ENCODE measurements at places on chromosomes 13 and 19.

GRCh38 chr19:50482271-50482855 is 5.7 kb upstream of the GARIN5A start:
- no peak for DNase-seq

GRCh38 chr13:26021956-26022355 is 29.9 kb downstream of the SHISA2 start:
- DNase-seq = no peak

GRCh38 chr19:38557205-38557799 is 60.5 kb downstream of the MAP4K1 start:
- no peak for DNase-seq

GRCh38 chr19:2846180-2846894 is 5.1 kb downstream of the ZNF555 start:
- DNase-seq = no peak

DNA sequence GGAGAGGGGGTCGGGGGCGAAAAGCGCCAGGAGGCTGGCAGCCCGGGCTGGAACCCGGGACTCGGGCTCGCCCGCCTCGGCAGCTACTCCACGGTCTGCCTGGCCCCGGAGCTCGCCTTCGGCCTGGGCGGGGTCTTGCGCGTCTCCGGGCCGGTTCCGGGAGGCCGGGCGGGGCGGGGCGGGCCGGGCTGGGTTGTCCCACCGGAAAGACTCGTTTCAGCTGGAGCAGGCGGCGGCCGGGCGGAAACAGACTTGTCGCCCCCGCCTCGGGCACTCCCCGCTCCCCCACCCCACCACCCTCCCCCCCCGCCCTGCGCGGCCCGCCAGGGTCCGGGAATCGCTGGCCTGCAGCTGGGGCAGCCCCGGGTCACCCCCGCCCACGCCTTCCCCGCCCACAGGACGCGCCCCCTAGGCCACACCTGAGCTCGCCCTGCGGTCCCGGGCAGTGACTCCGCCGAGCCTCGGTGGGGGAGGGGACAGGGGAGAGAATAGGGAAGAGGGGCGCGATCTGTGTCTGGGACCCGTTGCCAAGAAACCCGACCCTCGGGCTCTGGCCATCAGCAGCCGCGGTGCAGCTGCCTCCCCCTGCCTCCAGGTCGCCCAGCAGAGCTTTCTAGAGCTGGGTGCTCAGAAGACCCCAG is 109.4 kb downstream of the KCTD15 start:
- DNase-seq = no peak

- DNase-seq = no peak
Observed at GRCh38 chr19:35451338-35452096, 3.5 kb downstream of the FFAR2 start.

GRCh38 chr19:11448410-11448809 is 13.0 kb downstream of the PRKCSH start:
- DNase-seq = no peak

GRCh38 chr19:39401070-39401548 is 5.5 kb upstream of the ZFP36 start:
- peak; percentile 12 for DNase-seq

DNA sequence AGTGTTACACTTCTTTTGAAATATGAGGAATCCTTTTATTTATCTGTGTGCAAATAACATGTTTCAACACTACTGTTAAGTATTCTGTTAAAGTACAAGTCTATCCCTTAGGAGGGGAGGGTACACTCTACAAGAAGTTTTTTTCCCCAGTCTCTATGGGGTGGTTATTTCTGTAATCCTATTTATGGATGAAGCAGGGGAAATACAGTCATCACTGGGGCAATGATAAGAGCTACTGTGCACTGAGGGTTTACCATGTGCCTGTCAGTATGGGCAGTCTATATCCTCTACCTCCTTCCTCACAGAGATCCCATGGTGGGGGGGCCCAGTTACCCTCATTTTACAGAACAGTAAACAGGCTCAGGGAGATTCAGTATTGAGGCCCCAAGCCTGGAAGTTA is 16.6 kb upstream of the TRIM13 start:
- no peak for DNase-seq

GRCh38 chr19:29806098-29806866 is 5.5 kb upstream of the CCNE1 start:
- no peak for DNase-seq

DNA sequence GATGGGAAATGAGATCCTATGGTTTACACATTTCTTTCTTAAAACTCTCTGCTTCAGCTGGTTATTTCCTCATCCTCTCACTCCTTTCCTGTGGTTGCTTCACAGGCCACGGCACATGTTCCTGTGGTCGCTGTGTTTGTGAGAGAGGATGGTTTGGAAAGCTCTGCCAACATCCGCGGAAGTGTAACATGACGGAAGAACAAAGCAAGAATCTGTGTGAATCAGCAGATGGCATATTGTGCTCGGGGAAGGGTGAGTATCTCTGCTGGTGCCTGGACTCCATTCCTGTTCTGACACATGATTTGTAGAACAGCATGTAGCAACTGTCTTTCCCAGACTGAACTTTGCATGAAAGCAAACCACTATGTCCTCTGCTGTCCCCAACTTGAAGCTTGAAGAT is 254.2 kb downstream of the ITGBL1 start:
- no peak for DNase-seq

DNA sequence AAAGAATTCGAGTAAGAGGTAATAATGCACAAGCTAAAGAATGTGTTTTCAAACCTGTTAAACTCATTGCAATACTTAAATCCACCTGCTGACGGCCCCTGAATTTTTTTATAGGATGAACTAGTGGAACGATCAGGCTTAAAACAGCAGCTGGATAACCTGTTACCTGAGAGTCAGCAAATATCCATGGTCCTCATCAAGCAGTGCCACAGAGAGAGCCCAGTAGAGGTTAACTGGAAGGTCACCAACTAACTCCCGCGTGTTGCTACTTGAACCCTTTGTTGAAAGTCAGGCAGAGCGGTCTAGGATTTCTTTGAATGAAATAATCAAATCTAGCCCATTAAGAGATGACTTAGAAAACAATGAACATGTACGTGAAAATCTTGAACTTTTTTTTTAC is 47.6 kb upstream of the SPRY2 start:
- DNase-seq = no peak

GRCh38 chr19:54023191-54023590 is 31.8 kb downstream of the CACNG6 start:
- no peak for DNase-seq

GRCh38 chr19:51688671-51689571 is 4.2 kb upstream of the SPACA6 start:
- DNase-seq = no peak

Measured in stimulated activated CD8-positive, alpha-beta memory T cell treated with anti-CD3 and anti-CD28 coated beads, Interleukin-4, amount 100 ng/mL, for 1 hour (primary cell).